ENCODE measurements at places on chromosomes 12 and 14.

DNA sequence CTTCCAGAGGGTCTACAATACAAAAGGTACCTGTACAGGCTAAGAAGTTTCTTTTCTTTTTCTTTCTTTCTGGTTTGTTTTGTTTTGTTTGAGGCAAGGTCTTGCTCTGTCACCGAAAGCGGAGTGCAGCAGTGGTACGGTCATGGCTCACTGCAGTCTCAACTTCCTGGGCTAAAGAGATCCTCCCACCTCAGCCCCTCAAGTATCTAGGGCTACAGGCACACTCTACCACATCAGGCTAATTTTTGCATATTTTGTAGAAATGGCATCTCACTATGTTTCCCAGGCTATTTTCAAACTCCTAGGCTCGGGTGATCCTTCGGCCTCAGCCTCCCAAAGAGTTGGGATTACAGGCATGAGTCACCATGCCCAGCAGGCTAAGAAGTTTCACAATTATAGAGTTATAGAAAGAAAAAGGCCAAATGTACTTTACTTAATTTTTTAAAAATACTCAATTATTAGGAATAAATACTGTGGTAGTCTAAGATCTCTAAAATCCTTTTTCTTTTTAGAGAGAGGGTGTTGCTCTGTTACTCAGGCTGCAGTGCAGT, 3.0 kb upstream of the PIGH start:
- no peak for DNase-seq

- no peak for DNase-seq
Observed at GRCh38 chr12:108176292-108176691, 47.2 kb downstream of the WSCD2 start.

- peak; percentile 25 for DNase-seq
Observed at GRCh38 chr12:50188875-50189575, 21.9 kb upstream of the CERS5 start.

DNA sequence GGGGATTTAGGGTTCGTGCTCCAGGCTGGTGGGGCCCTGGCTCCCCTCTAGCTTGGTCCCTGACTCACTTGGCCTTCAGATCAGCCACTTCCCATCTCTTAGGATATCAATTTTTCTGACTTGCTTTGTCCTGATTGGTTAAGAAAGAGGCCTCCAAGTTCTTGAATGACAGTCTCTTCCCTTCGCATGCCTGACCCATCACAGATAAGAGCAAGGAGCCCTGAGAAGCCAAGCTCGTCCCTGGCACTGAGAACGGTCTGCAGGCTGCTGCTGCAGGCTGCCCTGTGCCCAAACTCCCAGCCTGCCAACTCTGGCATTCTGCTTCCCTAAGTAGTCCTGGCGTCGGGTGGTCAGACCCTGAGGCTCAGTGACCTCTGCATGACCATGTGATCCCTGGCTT, 794 bp upstream of the LRTM2 start:
- no peak for DNase-seq

DNA sequence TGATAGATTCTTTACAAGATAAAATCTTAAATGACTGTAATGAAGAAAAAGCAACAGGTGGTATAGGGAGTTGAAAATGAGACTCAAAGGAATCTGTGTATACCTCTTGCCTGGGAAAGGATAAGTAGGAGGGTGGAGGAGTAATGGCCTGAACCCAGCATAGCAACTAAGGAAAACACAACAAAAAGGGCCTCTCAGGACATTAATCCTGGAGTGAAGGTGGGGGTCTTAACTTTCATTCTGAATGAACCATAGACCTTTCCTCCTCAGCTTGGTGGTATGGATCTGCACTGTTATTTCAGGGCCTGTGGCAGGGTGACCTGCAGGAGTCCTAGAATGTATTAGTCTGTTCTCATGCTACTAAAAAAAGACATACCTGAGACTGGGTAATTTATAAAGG, 185.6 kb downstream of the AKAP6 start:
- no peak for DNase-seq

GRCh38 chr12:66755727-66756395, 77.0 kb upstream of the GRIP1 start:
- no peak for DNase-seq

DNA sequence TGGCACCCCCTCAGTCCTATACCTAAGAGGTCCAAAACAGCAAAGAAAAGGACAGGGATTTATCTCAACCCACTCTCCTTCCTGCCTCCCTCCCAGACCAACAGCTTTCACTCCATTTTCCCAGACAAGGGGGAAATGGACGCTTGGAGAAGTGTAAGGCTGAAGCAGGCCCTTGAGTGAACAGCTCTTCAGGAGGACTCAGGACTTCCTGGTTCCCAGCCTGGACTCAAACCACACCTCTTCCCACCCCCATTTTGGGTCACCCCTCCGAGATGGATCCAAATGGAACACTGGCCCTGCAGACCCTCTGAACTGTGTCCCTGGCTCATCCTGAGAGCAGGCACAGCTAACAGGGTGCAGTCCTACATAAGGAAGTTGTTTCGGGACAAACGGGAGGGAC, 2.7 kb downstream of the KMT2D start:
- DNase-seq: no peak

DNA sequence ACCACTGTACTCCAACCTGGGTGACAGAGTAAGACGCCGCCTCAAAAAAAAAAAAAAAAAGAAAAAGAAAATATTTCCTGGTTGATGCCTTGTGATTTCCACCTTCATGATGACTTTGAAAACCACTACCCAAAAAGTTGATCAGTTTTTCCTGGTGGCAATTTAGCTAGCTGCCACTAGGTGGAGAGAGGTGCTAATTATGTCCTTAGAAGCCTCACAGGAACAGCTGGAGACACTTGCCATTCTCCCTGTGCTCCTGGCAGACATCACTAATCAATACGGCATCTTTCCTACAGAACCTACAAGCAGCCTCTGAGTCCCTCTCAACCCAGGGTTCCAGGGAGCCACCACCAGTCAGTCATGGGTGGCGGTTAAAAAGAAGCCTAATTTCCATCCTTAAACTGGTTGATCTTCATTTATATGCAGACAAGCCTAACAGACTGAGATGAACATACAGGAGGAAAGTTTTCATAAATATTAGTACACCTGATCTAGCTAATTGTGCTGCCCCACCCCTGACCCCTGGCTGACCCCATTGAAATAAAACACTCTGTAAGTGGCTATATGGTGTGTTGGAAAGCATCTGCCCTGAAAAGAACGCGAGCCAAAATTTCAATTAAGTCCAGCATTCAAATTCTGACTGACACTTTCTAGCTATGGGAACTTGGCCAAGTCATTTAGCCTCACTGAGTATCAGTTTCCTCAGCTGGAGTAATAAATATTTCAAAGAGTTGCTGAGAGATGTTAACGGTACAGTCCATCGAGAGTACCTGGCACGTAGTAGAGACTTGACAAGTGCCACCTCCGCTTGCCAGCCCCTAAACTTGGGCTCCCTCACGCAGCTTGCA, 6.2 kb upstream of the OAS1 start:
- peak; percentile 29 for DNase-seq

DNA sequence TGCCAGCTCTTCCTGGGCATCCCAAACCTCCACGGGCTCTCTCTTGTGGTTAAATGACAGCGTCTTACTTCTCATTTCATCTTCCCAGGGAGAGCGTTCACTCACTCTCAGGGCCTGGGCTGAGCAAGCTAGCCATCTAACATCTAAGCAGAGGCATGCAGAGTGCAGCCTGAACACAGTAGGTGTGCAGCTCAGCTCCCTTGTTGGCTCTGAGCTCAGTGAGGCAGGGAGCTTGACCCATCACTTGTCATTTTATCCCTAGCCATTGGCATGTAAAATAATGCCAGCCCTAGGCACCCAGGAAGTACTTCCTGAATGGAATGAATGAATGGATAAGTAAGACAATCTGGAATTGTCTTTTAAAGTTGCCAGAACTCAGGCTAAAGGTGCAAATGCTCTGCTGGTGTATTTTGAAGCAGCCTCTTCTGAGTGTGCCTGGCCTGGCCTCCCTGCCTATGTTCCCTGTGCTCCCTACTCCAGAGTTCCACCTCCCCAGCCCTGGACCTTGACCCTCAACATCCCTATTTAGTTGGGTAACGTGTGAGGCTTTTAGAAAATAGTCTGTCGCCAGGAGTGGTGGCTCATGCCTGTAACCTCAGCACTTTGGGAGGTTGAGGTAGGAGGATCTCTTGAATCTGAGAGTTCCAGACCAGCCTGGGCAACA, 9.5 kb upstream of the MEG3 start:
- DNase-seq: no peak

- DNase-seq: no peak
Observed at GRCh38 chr12:2583642-2584401, 210.9 kb upstream of the FKBP4 start.

- DNase-seq: no peak
Observed at GRCh38 chr14:52730709-52731111, 744 bp downstream of the STYX start.

GRCh38 chr12:18975933-18976332, 153.6 kb upstream of the PLEKHA5 start:
- DNase-seq: no peak

GRCh38 chr12:27705263-27705662, 5.4 kb upstream of the MRPS35 start:
- DNase-seq: no peak

DNA sequence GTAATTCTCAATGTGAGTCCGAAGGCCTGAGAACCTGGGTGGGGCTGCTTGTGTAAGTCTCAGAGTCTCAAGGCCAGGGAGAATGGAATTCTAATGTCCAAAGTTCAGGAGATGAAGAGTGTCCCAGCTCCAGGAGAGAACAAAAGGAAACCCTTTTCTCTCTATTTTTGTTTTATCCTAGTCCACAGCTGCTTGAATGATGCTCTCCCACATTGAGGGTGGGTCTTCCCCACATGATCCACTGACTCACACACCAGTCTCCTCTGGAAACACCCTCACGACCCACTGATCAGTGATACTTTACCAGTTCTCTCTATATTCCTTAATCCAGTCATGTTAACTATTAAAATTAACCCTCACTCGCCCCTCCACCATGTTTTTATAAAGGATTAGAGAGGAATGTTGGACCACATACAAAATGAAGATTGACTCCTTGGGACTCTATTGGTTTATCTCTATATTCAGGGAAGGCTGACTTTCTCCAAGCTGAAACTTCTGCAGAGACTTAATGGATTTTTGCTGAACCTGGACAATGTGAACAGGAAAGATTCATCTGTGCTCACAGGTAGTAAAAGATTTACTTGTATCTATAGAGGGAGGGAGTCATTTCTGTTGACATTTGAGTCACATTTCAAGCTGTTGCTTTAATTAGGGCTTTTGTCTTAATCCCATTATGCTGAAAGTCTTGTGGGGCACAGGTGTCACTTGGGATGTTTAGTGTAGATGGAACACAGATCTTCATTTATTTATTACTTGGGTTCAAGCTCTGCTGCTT, 1061.0 kb upstream of the TMEM132C start:
- no peak for DNase-seq

DNA sequence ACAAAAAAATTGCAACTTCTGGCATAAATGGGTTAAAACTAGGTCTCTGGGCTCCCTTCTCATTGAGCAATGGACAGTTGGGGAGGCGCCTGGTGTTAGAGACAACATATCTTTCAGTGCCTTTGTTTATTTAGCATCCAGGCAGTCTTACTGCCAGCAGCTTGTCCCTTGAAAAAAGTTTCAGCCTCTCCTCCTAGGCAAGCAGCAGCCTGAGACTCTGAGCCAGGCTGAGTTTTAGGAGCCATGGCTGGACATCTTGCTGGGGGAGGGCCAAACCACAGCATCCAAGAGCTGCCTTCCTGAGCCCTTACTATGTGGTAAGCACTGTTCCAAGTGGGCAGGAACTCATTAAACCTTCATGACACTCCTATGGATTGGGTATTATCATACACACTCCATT, 10.1 kb upstream of the JDP2 start:
- DNase-seq: no peak

GRCh38 chr12:6853626-6854025, 1.7 kb downstream of the USP5 start:
- no peak for DNase-seq

- no peak for DNase-seq
Observed at GRCh38 chr12:15701631-15702156, 87.5 kb downstream of the EPS8 start.

DNA sequence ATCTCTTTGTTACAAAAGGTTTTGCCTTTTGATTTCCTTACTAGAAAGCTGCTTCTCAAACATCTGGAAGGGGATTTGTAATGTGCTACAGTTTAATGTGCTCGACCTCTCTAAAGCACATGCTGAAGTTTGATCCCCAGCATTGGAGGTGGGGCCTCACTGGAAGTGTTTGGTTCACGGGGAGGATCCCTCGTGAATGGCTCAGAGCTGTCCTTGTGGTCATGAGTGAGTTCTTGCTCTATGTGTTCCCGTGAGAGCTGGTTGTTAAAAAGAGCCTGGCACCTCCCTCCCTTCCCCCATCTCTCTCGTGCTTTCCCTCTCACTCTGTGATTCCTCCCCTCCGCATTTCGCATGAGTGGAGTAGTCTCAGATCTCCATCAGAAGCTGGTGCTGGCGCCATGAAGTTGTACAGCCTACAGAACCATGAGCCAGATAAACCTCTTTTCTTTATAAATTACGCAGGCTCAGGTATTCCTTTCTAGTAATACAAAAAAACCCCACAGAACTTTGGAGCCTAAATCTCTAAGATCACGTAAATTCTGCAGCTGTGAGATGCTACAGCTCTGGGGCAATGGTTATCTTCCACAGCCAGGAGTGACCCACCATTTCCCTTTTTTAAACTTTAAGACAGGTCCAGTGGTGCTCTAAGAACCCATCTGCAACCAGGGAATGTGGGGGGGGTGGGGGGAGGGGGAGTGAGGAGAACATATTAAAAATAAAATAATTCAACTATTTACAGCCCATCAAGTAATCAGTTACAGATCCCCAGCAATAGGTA, 214.4 kb downstream of the FOXN3 start:
- no peak for DNase-seq

DNA sequence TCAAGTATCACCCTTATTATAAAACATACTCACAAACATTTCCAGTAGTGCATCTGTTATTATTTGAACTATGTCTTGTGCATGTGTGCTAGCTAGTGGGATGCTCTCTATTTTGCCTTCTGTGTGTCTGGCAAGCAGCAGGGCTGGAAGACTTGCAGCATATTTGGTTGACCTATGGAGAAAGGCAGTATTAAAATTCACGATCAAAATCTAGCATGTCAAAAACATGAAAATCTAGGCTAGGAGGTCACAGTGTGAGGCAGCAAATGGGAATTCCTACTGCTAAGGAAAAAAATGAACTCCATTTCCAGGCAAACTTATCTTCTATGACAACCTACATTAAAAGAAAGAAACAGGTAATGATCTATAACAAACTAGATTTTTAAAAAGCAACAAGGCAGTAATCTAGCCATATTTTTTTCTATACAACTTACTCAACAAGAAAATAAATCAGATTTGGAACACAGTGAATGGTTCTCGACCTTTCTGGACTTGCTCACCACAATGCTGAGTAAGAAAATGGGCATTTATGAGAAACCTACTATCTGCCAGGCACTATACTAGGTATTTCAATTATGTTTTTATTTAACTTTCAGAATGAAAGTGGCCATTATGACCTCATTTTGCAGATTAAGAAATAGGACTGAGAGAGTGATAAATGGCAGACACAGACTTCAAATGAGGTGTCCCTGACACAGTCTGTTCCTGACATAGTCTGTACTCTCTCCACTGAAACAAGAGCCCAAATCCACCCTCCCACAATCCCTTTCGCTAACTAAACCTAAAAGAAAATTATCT, 96.8 kb downstream of the TXNDC16 start:
- no peak for DNase-seq

- no peak for DNase-seq
Observed at GRCh38 chr12:120131116-120131515, 14.6 kb upstream of the RAB35 start.
